ENCODE measurements at places on chromosomes 2 and 18. TPM values are rescaled to one million over a fixed set of nuclear protein-coding genes. Genes with fewer than 3 reads are reported as not detected.

The AP1S3 gene
- 1.9 TPM for total RNA-seq

The RAD51AP2 gene
- 0.11 TPM for total RNA-seq

The LTBP1 gene
- total RNA-seq = 1.2 TPM

The DSEL gene
- total RNA-seq = 2.2 TPM

The RFX8 gene
- not detected for total RNA-seq

The MYOM1 gene
- total RNA-seq = 0.08 TPM

The GLI2 gene
- total RNA-seq = 12.9 TPM

The DNAH7 gene
- 0.04 TPM for total RNA-seq

The MAP3K19 gene
- total RNA-seq = not detected

The GPAT2 gene
- total RNA-seq = not detected

The PARD3B gene
- total RNA-seq = 2.6 TPM
